ENCODE measurements at places on chromosomes 7 and 10.

DNA sequence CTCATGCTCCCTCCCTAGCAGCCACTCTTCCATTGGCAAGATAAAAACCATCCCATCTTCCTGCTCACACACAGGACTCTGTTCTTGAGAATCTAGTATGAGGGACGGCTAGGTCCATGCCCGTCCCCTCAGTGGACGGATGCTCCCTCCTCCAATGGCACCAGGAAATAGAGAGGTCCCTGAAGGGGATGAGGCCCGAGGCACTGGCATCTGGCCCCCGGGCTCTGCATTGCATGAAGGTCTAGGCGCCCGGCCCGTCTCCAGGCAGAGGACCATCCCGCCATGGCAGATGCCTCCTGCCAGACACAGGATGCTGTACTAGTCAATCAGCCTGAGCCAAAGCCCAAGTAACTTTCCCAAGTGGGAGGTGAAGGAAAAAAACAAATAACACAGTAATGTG lies 15.0 kb downstream of the PRKAG2 start:
- no peak for DNase-seq

DNA sequence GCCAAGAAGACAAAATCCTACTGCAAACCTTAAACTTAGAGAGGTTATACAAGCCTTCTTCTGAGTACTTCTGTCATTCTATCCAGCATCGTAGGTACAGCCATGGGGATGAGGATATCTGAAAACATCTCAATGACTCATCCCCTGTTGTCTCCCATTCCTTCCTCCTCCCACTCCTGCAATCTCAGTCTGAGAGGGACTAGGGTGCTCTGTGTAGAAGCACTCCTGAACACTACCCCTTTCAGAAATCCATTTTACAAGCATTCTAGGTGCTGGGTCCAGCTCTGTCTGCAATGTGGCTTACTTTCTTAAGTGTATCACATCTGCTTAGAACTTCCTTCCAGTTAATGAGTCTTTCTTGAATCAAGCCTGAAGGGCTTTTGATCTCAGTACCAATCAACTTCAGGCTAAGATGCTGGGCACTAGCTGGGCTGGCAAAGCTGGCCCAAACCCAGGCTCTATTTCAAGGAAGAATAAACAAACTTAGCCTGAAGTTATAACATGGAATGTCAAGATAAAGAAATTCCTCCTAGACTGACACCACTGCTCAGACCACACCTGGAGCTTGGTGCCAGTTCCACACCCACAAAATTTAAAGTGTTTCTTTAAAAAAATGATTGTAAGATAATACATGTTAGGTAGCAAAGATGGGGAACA lies 270.3 kb upstream of the AOAH start:
- no peak for DNase-seq

DNA sequence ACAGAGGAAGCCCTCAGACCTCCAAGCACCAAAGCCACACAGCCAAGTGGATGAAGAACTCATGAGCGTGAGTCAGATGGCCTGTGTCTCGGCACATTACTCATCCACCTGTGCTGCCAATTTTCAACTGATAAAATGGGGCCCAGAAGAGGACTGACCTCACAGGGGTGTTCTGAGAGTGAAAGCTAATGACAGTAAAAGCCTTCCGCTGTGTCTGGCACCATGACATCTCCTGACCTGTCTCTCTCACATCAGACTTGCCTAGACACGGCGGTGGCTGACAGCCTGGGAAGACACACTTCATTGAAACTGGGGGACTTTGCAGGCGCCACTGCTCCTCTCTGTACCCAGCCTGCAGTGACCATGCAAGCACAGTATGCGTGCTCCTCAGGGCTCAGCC lies 8.3 kb upstream of the SLC18A3 start:
- DNase-seq: no peak

DNA sequence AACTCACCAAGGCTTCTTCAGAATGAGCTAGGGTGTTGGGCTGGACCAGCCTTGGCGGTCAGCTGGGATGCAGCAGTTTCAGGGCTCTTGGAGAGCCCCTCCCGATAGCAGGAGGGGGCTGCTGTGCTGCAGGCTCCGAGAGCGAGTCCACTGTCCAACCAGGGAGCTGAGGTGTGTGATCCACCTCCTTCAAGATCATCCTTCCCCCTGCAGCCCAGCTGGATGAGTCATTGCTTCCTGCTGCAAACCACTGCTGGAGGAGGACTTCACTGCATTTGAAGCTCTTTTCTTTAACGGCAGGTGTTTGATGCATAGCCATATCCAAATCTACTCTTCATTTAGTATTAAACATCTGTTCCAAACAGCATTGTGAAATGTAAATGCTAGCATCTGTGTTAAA lies 54.2 kb upstream of the EBF3 start:
- DNase-seq: peak; percentile 68

DNA sequence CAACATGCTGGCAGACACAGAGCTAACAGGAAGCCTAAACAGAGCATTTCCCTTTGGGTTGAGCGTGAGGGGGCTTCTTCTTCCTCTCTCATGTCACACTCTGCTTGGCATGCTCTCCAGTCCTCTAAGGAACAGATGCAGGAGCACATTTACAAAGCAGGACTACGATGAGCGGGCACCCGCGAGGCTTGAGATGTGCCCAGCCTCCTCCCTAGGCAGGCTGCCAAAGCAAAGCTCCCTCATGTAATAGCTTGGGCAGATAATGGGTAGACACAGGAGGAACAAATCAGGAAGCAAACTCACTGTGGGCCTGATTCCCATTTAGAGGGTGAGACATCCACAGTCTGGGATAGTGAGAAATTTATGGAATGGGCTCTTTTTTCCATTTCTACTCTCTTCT lies 519.1 kb downstream of the NRG3 start:
- no peak for DNase-seq

GRCh38 chr10:130954326-130954905 lies 357.1 kb downstream of the TCERG1L start:
- no peak for DNase-seq

- DNase-seq: no peak
Observed at GRCh38 chr10:129094861-129095260, 372.2 kb upstream of the MGMT start.

GRCh38 chr7:123979876-123980275 lies 53.0 kb downstream of the TMEM229A start:
- no peak for DNase-seq

DNA sequence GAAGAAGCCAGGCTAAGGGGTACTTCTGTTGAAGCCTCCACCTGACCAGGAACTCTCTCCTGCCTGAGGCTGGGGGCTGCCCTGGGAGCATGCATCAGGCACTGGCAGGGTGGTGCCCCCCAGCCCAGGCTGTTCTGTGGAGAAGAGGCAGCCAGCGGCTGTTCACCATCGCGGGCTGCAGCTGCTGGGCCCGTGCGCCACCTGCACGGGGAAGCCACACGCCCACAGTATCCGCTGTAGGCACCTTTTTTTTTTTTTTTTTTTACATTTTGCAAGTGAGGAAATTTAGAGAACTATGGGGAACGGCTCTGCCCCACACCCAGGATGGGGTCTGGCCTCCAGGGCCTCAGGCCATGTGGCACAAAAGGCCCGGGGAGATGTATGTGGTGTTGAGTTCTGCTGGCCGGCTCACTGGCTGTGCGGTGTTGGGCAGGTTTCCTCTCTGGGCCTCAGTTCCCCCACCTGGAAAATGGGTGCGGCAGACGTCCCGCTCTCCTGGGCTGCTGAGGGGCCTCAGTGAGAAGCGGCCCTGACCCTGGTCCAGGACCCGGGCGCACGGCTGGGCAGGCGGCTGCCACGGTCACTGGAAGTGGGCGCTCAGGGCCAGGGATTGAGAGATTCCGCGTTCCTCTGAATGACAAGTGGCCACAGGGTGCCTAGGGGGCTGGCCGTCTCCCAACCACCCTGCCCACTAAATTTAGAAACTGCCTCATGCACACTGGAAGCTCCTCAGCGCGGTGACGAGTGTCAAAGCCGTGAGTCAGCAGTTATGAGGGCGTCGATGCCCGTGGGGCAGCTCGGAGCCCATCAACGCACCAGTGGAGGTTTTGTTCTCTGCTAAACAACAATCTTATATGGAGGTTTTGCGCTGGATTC lies 8.8 kb upstream of the INTS1 start:
- peak; percentile 25 for DNase-seq

DNA sequence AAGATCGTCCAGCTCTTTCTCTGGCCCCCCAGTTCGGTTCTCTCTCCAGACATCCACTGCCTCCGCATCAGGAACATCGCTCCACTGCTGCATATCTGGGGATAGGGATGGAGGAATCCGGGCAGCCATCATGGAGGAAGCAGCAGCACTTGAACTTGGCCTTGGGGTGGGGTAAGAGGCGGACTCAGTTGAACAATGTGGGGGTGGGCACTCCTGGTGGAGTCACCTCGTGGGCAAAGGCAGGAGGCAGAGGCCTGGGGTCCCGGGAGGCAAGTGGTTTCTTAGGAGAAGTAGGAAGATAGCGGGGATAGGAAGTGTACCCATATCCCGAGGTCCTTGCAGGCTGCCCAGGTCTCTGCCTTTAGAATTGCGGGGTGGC lies 98.3 kb downstream of the CHST15 start:
- no peak for DNase-seq

- DNase-seq: no peak
Observed at GRCh38 chr7:28346256-28346655, 66.1 kb upstream of the CREB5 start.

GRCh38 chr7:81811956-81812865 lies 42.4 kb upstream of the HGF start:
- DNase-seq: no peak

- DNase-seq: no peak
Observed at GRCh38 chr7:33614357-33615117, 290.8 kb upstream of the BMPER start.

GRCh38 chr7:100472854-100473499 lies 6.0 kb downstream of the TSC22D4 start:
- DNase-seq: no peak

DNA sequence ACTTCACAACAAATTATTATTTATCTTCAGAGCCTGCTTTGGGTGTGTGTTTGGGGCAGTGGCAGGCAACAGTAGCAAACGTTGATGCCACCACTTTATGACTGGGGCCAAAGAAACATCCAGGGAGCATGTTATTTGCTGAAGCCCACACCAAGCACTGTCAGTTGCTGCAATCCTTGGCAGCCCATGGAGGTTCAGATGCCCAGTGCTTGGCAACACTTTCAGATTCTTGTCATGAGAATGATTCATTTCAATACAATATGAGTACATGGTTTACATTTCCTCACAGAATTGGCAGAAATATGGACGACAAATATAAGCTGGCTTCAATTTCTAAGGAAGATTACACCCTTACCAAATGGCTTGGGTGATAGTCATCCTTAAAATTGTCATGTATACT lies 46.5 kb upstream of the GLI3 start:
- no peak for DNase-seq

GRCh38 chr7:37532636-37533035 lies 84.0 kb upstream of the ELMO1 start:
- no peak for DNase-seq

DNA sequence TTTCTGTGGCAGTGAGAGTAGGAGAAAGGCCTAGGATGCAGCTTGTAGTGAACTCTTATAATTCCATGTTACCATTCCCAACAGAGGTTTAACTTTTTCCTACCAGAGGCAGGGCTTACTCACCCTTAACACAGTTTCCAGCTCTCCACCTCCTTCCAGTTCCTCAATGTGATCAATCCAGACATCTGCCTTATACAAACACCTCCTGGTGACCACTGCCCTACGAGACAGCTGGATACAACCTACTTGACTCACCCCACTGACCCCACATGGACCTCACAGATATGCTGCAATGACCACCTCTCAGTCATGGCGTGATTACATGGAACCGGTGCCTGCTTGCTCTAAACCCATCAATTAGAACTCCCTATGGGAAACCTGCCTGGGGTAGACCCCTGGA lies 326.5 kb downstream of the TNS3 start:
- DNase-seq: no peak

DNA sequence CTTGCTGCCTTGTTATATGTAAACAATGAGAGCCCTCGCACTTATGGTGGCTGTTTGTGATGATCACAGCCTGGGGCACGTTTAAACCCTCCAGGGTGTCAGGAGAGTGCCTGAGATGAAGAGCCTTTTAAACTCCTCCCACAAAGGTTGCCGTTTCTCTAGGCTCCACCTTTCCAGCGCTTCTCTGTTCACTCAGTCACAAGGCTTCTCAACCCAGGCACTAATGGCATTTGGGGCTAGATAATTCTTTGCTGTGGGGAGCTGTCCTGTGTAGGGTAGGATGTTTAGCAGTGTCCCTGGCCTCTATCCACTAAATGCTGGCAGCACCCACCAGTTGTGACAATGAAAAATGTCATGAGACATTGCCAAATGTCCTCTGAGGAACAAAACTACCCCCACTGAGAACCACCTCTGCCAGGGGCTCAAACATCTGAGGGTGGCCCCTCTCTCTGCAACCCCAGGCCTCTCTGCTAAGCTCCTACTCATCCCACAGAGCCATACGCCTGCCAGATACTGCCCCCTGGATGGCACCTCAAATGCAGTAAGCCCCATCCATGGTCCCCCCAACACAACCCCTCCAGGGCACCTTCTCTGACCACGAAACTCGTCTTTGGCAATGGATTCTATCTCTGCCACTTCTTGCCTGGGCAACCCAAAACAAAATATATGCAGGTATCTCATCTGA lies 144.3 kb upstream of the ZMIZ1 start:
- no peak for DNase-seq

- DNase-seq: no peak
Observed at GRCh38 chr10:2300231-2300630, 562.9 kb upstream of the ADARB2 start.

GRCh38 chr7:106768324-106768751 lies 96.7 kb upstream of the PIK3CG start:
- DNase-seq: peak; percentile 44

GRCh38 chr7:36814311-36814710 lies 90.0 kb upstream of the AOAH start:
- no peak for DNase-seq

- peak; percentile 8 for DNase-seq
Observed at GRCh38 chr7:131431289-131431688, 103.6 kb downstream of the MKLN1 start.

DNA sequence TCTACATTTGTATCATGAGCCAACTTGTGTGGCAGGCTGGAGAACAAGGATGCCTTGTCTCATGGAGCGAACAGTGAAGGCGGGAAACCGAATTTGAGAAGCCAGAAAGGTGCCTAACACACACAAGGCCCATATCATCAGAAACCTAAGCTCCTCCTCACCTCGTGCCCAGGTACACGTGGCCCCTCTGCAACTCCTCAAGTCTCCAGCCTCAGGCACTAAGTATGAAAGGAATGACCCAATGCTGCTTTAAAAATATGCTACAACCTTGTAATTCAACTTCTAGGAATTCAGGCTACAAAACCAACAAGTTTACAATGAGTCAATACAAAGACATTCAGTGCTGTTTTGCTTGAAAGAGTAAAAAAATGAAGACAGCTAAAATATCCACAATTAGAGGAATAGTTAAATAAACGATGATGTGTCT lies 95.7 kb downstream of the CDK6 start:
- DNase-seq: peak; percentile 90

- DNase-seq: peak; percentile 29
Observed at GRCh38 chr10:34397324-34397723, 417.8 kb downstream of the PARD3 start.

DNA sequence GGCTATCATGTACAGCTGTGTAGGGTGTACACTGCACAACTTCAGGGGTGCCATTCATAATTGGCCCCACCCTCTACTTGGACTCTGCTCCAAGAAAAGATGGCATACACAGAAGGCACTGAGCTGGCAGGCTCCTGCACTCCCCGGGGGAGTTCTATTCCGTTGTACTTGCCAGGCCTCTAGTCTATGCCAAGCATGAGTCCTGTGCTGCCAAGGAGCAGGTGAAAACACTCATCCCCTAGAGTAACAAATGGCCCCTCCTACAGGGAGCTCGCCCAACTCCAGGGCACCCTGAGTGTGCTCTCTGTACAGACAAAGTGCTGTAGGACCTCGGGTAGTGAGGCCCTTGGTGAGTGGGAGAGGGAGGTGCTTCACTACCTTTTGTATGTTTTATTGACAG lies 127.2 kb downstream of the SLIT1 start:
- no peak for DNase-seq

- DNase-seq: no peak
Observed at GRCh38 chr7:130364451-130364850, 15.8 kb upstream of the CPA1 start.
